ENCODE measurements at places on chromosomes 5 and 9. TPM values are rescaled to one million over a fixed set of nuclear protein-coding genes. Genes with fewer than 3 reads are reported as not detected.

The DOCK2 gene
- total RNA-seq, result 9.7 TPM

The CBY3 gene
- total RNA-seq, result not detected

The DOCK8 gene
- 6.7 TPM for total RNA-seq

The AGXT2 gene
- total RNA-seq, result not detected

The PCDHGA3 gene
- total RNA-seq, result 8.2 TPM

The EFNA5 gene
- 1.2 TPM for total RNA-seq

The SPINK5 gene
- total RNA-seq, result 0.73 TPM

The POLR3G gene
- total RNA-seq, result not detected

The HACD4 gene
- 4.0 TPM for total RNA-seq

The DMGDH gene
- total RNA-seq, result 2.8 TPM

The PCDHA4 gene
- 5.8 TPM for total RNA-seq

The FOXI1 gene
- not detected for total RNA-seq

The SAPCD2 gene
- total RNA-seq, result 0.15 TPM

The DAPK1 gene
- 44.8 TPM for total RNA-seq

The PHYKPL gene
- 129 TPM for total RNA-seq

The NIM1K gene
- 0.79 TPM for total RNA-seq

DNA sequence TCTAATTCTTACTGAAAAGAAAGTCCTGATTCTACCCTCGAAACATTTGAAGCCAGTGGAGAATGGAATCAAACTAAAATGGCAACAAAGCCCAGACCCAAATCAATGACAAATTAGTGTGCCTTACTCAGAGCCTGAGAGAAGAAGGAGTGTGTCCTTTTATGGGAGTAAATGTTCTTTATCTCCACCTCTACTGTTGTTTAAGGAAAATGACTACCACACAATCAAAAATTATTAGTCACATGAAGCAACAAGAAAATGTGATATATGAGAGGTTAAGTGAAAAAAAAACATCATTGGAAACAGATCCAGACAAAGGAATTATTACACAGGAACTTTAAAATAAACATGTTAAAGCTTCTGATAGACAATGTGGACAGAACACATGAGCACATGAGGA, 49.7 kb upstream of the FOXB2 start:
- H3K27ac ChIP-seq, result no peak overlapping the region
- H3K36me3 ChIP-seq, result no peaks in the 10 kb centered on the region
- no peak for DNase-seq
- no peaks in the 10 kb centered on the region for H3K4me1 ChIP-seq
- no peaks in the 10 kb centered on the region for H3K27me3 ChIP-seq

GRCh38 chr5:115465431-115465830, 79.1 kb downstream of the FEM1C start:
- no peak overlapping the region for H3K4me3 ChIP-seq
- no peaks in the 10 kb centered on the region for H3K4me1 ChIP-seq
- H3K27ac ChIP-seq, result no peak overlapping the region
- no peaks in the 10 kb centered on the region for H3K27me3 ChIP-seq

- H3K27ac ChIP-seq, result no peak overlapping the region
- H3K36me3 ChIP-seq, result no peaks in the 10 kb centered on the region
- DNase-seq, result no peak
- no peak overlapping the region for H3K4me3 ChIP-seq
- H3K27me3 ChIP-seq, result no peaks in the 10 kb centered on the region
These were observed 314.2 kb upstream of the DAP start for GRCh38 chr5:11075035-11075805.

- DNase-seq, result no peak
- H3K4me3 ChIP-seq, result no peak overlapping the region
- no peaks in the 10 kb centered on the region for H3K27me3 ChIP-seq
These were observed 313.5 kb upstream of the MSX2 start for GRCh38 chr5:174410716-174411478.

DNA sequence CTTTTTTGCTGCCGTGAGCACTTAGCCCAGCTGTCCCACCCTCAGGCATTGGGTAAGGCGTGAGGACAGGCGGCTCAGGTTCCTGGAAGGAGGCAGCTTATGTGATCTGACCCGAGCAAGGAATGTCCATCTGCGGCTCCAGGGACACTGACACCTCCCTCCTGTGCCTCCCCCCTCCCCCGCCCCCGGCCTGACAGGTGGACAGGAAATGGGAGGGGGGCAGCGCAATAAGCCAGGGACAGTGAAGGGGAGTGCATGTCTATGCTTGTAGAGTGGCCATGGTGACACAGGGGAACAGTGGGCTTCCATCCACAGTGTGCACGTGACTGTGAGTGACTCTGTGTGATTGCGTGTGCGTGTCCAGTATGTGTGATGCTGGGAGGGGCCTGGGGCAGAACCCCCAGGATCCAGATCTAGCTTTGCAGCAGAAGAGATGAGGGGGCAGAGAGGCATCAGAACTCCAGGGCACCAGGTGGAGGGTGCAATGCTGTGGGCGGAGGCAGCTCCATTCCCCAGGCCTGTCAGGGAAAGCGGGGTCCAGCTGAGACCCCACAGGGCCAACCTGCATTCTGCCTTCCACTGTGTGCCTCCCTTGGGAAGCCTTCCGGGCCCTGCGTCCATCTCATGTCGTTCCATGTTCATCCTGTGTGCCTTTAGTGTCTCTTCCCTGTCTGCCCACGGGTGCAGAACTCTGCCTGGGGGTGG, 30.5 kb downstream of the CNTFR start:
- no peaks in the 10 kb centered on the region for H3K36me3 ChIP-seq
- no peak overlapping the region for H3K4me3 ChIP-seq
- no peaks in the 10 kb centered on the region for H3K4me1 ChIP-seq

- H3K4me3 ChIP-seq, result no peak overlapping the region
- no peaks in the 10 kb centered on the region for H3K27me3 ChIP-seq
- H3K4me1 ChIP-seq, result peaks cover 25% of the 10 kb centered on the region
- no peaks in the 10 kb centered on the region for H3K36me3 ChIP-seq
- peak overlapping the region; percentile 72 for H3K27ac ChIP-seq
These were observed 8.1 kb downstream of the NDST1 start for GRCh38 chr5:150516011-150516410.

GRCh38 chr9:90442723-90443122, 199.9 kb downstream of the DIRAS2 start:
- no peaks in the 10 kb centered on the region for H3K4me1 ChIP-seq
- DNase-seq, result no peak
- no peak overlapping the region for H3K27ac ChIP-seq
- H3K4me3 ChIP-seq, result no peak overlapping the region

GRCh38 chr5:149956685-149957084, 3.9 kb upstream of the SLC26A2 start:
- no peak overlapping the region for H3K27ac ChIP-seq
- no peak overlapping the region for H3K4me3 ChIP-seq
- no peaks in the 10 kb centered on the region for H3K36me3 ChIP-seq
- H3K4me1 ChIP-seq, result no peaks in the 10 kb centered on the region

- no peaks in the 10 kb centered on the region for H3K4me1 ChIP-seq
- no peak overlapping the region for H3K27ac ChIP-seq
- H3K4me3 ChIP-seq, result no peak overlapping the region
- H3K36me3 ChIP-seq, result no peaks in the 10 kb centered on the region
These were observed 12.7 kb downstream of the RHOBTB3 start for GRCh38 chr5:95743877-95744276.

- H3K36me3 ChIP-seq, result no peaks in the 10 kb centered on the region
These were observed 107.9 kb downstream of the RASGRF2 start for GRCh38 chr5:81068063-81068462.

DNA sequence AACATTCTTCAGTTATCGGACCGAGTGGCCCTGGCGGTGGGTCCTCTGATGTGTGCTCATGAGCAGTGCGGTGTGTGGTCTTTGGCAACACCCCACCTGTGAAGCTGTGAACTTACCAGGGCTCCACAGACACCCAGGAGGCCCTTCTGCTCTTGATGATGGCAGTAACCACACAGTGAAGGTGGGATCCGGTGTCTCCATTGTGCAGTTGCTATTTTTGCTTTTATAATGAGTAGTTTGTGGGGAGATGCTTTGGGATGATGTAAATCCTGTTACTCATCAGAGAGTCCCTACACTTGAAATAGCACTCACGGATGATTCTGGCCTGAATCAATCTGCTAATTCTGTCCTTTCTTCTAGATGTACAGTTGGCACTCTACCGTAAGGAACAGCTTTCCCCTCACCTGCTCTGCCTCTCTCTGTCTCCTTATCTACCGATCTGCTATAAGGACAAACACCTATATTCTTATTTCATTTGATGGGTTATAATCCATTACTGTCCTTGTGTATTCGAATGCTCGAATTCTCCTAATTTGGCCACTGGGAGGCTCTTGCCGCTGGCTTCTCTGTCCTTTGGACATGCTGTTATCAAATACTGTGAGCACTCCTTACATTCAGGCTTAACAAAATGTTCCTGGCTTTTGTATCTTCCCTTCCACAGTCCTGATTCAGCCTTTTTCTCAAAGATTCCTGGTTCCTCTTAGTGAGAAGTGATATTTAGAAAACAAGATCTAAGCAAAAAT, 20.2 kb downstream of the ATPSCKMT start:
- H3K27ac ChIP-seq, result no peak overlapping the region
- no peak overlapping the region for H3K4me3 ChIP-seq
- DNase-seq, result no peak
- no peaks in the 10 kb centered on the region for H3K4me1 ChIP-seq
- H3K27me3 ChIP-seq, result no peaks in the 10 kb centered on the region

DNA sequence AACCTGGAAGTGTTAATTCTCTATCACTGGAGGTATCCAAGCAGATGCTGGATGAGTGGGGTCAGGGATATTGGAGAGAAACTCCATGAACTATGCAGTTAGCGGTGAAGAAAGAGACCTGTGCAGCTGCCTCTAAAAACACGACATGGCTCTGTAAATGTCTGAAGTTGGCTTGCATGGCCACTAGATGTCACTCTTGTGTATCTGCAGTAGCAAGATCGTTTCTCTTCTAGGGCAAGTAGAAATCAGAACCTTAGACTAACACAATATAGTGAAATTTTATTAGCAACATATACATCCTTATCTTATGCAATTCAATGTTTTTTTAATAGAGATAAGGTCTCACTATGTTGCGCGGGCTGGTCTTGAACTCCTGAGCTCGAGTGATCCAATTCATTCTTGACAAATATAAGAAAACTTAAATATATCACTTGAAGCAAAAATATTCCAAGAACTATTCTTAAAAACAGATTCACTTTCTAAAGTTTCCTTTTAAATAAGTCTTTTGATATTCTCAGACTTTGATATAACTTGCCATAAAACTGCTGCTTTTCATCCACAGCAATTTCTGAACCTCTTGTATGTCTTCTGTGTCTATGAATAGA, 2.9 kb downstream of the OR2S2 start:
- H3K27ac ChIP-seq, result no peak overlapping the region
- H3K27me3 ChIP-seq, result no peaks in the 10 kb centered on the region
- H3K36me3 ChIP-seq, result no peaks in the 10 kb centered on the region
- no peaks in the 10 kb centered on the region for H3K4me1 ChIP-seq

GRCh38 chr9:121645003-121645402, 6.4 kb upstream of the DAB2IP start:
- H3K27ac ChIP-seq, result peak overlapping the region; percentile 43
- peaks cover 5% of the 10 kb centered on the region for H3K4me1 ChIP-seq
- H3K4me3 ChIP-seq, result no peak overlapping the region

- no peaks in the 10 kb centered on the region for H3K27me3 ChIP-seq
- H3K4me1 ChIP-seq, result no peaks in the 10 kb centered on the region
- DNase-seq, result peak; percentile 60
- no peaks in the 10 kb centered on the region for H3K36me3 ChIP-seq
- no peak overlapping the region for H3K4me3 ChIP-seq
These were observed 112.5 kb downstream of the FAM174A start for GRCh38 chr5:100647461-100648230.

DNA sequence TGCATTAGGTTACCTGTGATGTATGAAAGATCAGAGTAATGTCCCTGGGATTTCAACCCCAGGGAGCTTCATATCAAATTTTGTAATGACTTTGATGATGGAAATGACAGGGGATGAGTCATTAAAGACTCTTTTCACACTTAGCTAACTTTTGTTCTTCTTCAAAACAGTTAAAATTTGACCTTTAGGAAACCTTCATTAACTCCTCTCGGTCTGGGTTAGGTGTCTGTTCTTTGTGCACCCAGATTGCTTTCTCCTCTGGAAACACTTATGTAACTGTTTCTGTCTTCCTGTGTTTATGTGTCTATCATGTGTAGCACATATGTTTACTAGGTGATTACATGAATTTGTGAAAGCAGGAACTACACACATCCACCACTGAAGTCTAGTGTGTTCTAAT, 1.6 kb downstream of the SRFBP1 start:
- H3K4me3 ChIP-seq, result no peak overlapping the region
- no peaks in the 10 kb centered on the region for H3K36me3 ChIP-seq
- DNase-seq, result no peak
- no peaks in the 10 kb centered on the region for H3K27me3 ChIP-seq
- no peaks in the 10 kb centered on the region for H3K4me1 ChIP-seq
- H3K27ac ChIP-seq, result no peak overlapping the region

- H3K27ac ChIP-seq, result no peak overlapping the region
- H3K4me3 ChIP-seq, result peak overlapping the region; percentile 2
- DNase-seq, result no peak
- no peaks in the 10 kb centered on the region for H3K27me3 ChIP-seq
- H3K36me3 ChIP-seq, result no peaks in the 10 kb centered on the region
These were observed 12.6 kb downstream of the PBX3 start for GRCh38 chr9:125759764-125760129.

DNA sequence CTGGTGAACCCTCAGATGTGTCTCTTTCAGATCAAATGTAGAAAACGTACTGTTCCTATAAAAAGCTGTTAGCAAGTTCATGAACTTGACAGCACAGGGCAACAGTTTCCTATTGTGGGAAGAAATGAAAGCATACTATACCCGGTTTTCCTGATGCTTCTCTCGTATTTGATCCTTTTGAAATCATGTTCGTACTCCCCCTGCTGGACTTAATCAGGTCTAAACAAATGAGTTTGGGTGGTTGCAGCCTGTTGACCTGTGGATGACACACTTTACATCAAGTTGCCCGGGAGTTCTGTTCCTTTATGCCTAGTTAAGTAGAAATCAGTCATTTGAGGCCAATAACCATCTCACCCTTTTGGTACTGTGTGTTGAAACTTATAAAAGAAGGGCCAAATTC, 1992.3 kb downstream of the MAT2B start:
- DNase-seq, result no peak
- no peak overlapping the region for H3K4me3 ChIP-seq
- H3K27me3 ChIP-seq, result no peaks in the 10 kb centered on the region
- H3K4me1 ChIP-seq, result no peaks in the 10 kb centered on the region
- H3K27ac ChIP-seq, result no peak overlapping the region

GRCh38 chr9:118446943-118447639, 742.9 kb downstream of the TLR4 start:
- H3K36me3 ChIP-seq, result no peaks in the 10 kb centered on the region
- H3K4me1 ChIP-seq, result no peaks in the 10 kb centered on the region
- no peak overlapping the region for H3K4me3 ChIP-seq
- DNase-seq, result no peak
